ENCODE measurements at places on chromosomes 4 and X.

GRCh38 chrX:129347291-129347690, 176.0 kb downstream of the SMARCA1 start:
- no peak for DNase-seq

GRCh38 chrX:68686097-68686977, 38.9 kb downstream of the STARD8 start:
- no peak for DNase-seq

- DNase-seq, result no peak
Measured at GRCh38 chr4:7777871-7778509, 161.7 kb downstream of the AFAP1 start.

DNA sequence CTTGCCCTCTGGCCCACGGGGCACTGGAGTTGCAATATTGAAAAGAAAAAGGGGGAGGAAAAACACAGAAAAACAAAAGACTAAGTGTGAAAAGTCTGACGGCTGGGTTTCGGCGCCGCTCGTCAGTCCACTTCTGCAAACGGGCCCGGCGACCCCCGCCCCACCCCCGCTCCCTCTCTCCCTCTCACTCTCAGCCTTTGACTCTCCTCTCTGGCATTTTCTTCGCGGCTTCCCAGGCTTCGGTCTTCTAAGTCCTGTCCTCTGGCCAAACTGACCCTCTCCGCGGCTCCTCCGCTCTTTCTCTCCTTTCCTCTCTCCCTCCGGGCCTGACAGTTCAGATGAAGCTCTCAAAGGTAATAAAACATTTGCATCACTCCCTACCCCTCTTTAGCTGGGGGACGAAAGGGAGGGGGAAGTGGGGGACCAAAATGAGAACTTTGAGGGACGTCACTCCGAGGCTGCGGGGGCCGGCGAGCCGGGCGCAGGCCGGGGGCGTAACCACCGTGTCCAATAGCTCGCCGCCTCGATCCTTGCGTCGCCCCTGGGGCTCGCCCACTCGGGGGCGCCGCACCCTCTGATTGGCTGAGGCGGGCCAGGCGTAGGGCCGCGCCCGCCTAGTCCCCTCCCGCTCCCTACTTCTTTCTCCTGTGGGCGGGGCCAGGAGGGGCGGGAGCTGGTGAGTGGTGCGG, at the start of gene NKX6-1:
Gene NKX6-1 (minus strand): TSS at position 358 of the 689 bp plus-strand sequence. CDS start 1,064 bp downstream, outside the sequence.
- no peak for DNase-seq

GRCh38 chr4:176259330-176260090, 9.5 kb downstream of the ASB5 start:
- no peak for DNase-seq

DNA sequence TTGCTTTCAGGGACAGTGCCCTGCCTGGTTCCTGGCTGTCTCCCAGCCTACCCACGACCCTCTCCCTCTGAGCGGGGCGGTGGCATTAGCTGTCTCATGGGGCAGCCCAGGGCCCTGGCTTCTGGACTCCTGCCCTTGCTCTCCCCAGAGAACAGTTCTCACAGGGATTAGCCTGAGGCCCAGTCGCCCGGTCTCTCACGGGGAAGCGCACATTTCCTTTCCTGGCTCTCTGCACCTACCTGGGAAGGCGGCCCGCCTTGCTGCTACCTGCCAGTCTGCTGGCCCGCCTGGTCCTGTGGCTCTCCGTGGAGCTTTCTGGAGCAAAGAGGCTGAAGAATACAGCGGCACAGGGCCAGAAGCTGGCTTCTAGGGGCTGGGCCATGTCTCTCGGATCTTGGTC, 128.4 kb downstream of the FHDC1 start:
- no peak for DNase-seq

- no peak for DNase-seq
Measured at GRCh38 chr4:115076691-115077090, 36.7 kb downstream of the NDST4 start.

DNA sequence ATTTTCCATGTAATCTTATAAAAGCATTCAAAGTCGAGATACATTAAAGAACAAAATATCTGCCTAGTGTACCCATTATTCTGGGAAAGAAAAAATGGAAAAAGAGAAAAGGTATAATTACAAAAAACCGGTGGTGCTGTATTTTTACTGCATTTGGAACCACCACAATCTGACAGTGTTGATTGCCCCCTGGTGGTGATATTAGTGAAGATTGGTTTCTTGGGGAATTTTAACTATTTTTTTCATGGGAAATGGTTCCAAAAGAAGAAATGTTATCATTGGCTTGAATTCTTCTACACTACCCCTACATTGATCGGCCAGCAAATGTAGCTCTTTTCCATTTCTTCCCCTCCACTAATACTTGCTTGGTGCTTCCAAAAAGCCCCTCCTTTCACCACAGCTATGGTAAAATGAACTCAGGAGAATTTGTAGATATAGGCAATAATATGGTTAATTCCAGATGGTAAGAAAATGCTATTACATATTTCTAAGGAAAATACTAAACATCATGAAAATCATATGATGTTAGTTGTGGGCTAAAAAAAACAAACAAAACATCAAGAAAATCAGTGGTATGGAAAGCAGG, 50.0 kb downstream of the COX18 start:
- DNase-seq, result no peak

- no peak for DNase-seq
Measured at GRCh38 chr4:14309431-14309830, 681.9 kb upstream of the BOD1L1 start.

DNA sequence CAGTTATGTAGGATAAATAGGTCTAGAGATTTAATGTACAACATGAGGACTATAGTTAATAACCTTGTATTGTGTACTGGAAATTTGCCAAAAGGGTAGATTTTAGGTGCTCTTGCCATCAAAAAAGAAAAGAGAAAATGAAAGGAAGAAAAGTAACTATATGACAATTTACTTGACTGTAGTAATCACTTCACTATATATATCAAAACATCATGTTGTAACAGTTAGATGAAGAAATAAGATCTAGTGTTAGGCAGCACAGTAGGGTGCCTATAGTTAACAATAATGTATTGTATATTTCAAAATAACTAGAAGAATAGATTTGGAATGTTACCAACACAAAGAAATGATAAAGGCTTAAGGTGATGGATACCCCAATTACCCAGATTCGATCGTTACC, 35.9 kb upstream of the AP1S2 start:
- no peak for DNase-seq

DNA sequence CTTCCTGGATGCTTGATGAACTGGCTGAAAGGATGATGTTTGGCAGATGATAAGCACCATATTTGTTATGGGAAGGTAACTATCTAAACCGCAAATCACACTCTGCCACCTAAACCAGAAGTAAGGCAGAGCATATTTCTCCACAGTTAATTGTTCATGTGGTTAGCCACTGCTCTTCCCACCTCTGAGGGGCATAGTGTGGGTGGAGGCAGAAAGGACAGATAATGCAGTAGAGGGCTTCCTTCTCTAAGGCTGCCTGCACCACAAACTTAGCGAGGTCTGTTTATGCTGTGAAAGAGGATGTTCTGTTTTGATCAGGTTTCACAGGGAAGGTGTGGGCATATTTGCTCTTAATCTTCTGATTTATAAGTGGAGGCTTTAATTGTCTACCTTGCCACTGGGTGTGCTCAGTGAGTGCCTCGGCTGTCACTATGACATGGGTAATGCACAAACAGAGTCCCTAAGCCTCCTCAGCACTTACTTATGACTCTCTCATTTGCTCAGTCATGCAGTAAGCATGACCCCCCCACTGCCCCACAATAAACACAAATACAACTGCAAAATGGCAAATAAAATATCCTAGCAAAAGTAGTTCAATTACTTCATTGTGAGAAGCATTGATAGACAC, 401.0 kb downstream of the TMA16 start:
- no peak for DNase-seq

- DNase-seq, result no peak
Measured at GRCh38 chrX:77952173-77952572, 17.3 kb downstream of the PGAM4 start.

GRCh38 chr4:89298155-89298554, 9.4 kb downstream of the GPRIN3 start:
- DNase-seq, result no peak

- DNase-seq, result no peak
Measured at GRCh38 chrX:150587585-150588503, 19.4 kb downstream of the MTM1 start.

DNA sequence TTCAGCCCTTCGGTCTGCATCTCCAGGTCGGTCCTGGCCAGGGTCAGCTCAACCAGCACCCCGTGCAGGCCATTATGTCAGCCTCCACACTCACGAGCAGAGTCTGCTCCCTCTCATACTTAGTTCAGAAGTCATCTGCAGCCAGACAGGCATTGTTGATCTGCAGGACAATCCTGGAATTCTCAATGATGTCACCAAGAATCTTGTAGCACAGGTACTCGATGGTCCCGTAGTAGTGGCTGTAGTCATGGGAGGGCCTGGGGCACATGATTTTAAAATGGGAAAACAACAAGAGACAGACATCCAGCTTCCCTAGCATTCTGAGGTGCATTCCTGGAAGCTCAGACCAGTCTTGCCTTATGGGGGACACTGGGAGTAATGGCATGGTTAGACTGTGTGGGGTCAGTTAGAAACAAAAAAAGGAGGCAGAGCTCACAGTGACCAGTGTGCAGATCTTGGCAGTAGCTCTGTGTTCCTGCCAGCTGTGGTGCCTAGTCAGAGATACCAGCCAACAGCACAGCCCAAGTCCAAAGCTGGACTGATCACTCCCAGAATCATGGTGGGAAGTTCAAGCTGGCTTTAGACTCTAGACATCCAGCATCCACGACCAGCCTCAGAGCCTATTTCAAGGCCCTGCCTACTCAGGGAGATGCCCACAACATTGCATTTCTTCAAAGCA, 31.9 kb downstream of the LRIT3 start:
- DNase-seq, result no peak

Data from activated CD8-positive, alpha-beta memory T cell treated with anti-CD3 and anti-CD28 coated beads for 1 hour (primary cell).